ENCODE measurements at places on chromosomes 3 and 15. TPM values are rescaled to one million over a fixed set of nuclear protein-coding genes. Genes with fewer than 3 reads are reported as not detected.

Gene RAF1
- total RNA-seq: 72.3 TPM

Gene SERINC4
- not detected for total RNA-seq

Gene POLQ
- total RNA-seq: 1.6 TPM

Gene VPS39
- total RNA-seq: 57.1 TPM

Gene EPHA3
- total RNA-seq: 0.34 TPM

Gene PAK6
- total RNA-seq: not detected

Gene CPNE4
- not detected for total RNA-seq

Gene GABRB3
- total RNA-seq: 0.05 TPM

Gene IGDCC3
- not detected for total RNA-seq

Gene APOD
- total RNA-seq: 8.6 TPM

Gene SAXO2
- not detected for total RNA-seq

Gene POTEB3
- total RNA-seq: not detected

Data from glomerular endothelial cell (primary cell).